ENCODE measurements at places on chromosomes 2 and 18.

- no peak for DNase-seq
These were observed 51.0 kb downstream of the MAP4K3 start for GRCh38 chr2:39386064-39386463.

DNA sequence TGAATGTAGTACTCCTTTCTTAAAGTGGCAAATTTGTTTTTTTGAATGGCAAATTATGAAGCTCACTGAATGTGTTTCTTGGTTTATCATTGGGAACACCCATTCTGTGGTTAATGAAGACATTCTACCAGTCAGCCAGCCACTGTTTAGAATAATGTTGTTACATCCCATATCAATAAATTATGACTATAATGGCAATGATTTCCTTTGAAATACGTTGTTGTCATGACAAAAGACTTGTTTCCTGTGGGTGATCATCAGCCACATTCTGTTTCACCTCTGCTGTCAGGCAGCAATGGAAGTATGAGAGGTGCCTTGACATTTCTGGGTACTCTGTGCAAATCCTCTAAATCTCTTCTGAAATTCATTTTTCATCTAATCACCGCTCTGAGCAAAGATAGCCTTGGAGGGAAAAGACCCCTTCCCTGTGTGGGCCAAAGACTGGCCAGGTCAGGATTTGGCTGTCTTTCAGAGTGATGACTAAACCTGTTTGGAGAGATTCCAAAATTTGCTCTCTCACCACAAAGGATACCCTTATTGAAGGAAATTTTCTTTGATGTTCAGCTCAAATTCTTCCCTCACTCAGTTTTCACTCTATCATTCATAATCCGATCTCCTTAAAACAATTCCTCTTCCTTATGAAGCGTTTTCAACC, 869.2 kb downstream of the BCL11A start:
- DNase-seq, result no peak

- no peak for DNase-seq
These were observed 55.2 kb downstream of the ANKRD12 start for GRCh38 chr18:9191658-9192256.

DNA sequence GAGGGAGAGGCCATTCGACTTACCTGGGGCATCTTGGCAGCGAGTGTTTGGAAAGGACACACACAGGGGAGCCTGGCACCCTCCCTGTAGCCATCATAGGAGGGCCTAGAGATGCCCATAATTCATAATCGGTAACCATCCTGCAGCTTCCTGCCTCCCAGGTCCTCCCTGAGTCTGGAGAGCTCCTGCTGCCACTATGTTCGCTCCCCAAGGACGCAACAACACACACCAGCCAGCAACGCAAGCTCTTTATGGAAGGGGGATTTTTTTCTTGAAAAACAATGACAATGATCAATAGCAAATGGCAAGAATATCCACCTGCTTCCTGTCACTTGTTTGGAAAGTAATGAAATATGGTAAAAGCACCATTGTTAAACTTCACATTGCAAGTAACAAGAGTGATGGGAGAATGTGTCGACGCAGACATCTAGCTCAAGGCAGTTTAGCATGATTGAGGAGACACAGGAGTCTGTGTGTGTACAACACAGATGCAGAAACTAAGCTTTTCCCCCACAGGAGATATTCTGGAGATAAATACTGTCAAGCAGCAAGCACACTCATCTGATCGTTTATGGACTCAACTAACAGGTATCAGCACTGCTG, 24.9 kb upstream of the CREG2 start:
- DNase-seq, result no peak

DNA sequence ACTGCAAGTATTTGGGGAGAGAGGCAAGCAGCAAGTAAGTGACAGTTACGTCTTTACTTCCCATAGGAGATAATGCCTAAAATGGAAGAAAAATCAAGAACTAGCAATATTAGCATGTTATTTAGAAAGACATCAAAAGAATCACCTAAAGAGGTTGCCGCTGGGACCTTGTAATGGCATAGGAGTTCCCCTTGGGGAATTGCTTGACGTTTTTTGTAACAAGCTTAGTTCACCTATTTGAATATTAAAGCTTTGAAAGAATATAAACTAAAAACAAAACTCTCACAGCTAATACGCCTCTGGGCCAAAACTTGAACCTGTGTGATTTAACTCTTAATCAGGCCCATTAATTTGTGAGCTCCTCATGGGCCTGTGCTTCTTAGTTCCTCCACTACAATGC, 89.0 kb downstream of the AAK1 start:
- DNase-seq, result no peak

- no peak for DNase-seq
These were observed 76.0 kb upstream of the ASB18 start for GRCh38 chr2:236340251-236340650.

DNA sequence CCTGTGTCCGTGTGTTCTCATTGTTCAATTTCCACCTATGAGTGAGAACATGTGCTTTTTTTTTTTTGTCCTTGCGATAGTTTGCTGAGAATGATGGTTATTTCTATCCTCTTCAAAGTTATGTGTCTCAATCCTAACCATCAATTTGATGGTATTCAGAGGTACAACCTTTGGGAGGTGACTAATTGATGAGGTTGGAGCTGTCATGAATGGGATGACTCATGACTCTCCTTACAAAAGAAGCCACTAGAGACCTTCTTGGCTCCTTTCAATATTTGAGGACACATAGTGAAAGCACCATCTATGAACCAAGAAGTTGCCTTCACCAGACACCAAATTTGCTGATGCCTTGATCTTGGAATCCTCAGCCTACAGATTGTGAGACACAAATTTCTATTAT, 677.1 kb upstream of the DDX18 start:
- no peak for DNase-seq

DNA sequence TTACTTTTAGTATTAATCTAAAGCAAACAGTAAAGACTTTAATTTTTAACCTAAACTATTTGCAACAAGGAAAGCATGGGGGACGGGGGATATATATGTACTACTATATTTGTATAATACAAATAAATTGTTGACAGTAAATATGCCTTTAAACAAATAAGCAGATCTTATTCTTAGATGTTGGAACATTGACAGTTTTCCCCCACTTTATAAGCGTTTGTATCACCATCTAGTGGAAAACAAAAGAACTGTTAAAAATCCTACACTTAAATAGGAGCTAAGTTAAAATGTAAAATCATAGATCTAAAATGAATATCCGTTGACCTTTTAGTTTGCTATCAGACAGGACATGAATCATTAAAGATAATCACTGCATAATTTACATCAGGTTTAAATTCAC, 50.0 kb downstream of the RBBP8 start:
- no peak for DNase-seq

DNA sequence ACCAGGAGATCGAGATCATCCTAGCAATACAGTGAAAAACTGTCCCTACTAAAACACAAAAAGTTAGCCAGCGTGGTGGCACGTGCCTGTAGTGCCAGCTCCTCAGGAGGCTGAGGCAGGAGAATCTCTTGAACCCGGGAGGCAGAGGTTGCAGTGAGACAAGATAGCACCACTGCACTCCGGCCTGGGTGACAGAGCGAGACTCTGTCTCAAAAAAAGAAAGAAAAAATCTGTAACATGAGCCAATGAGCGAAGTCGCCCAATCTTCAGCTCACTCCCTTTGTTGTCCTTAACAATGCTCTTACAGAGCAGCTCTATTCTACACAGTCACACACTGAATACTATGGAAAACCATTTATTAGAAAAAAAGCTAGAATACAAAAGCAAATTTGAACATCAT, 22.0 kb downstream of the FAM98A start:
- DNase-seq, result no peak

- DNase-seq, result peak; percentile 44
These were observed 3.4 kb downstream of the ZEB2 start for GRCh38 chr2:144516411-144516980.

DNA sequence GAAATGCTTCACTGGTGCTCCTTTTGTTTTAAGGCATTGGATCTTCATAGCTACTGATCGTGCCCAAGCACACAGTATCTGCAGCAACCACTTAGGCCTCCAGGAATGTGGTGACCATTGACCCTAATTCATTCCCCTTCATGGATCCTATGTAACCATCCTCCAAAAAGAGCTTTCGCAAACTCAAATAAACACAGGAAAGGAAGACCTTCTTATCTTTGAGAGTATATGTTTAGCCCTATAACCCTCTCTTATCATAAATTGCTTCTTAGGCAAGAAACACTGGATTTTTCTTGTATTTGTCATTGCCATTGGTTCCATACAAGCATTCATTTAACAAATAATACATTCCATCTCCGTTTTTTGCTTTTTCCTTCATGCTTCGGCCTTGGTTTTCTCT, 4.1 kb upstream of the TTR start:
- DNase-seq, result no peak

- no peak for DNase-seq
These were observed 178.1 kb upstream of the MMADHC start for GRCh38 chr2:149765636-149766035.

GRCh38 chr2:233413559-233414272, 59.4 kb downstream of the DGKD start:
- DNase-seq, result peak; percentile 83

DNA sequence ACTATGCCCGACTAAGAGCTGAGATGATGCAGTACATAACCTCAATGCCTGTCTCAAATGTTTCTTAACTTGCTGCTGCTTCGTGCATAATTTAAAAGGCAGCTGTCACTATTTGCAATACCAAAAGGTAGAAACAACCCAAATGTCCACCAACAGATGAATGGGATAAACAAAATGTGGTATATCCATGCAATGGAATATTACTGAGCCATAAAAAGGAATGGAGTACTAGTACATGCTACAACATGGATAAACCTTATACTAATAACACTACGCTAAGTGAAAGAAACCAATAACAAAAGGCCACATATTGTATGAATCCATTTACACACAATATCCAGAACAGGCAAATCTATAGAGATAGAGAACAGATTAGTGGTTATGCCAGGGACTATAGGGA, 13.0 kb upstream of the DGKD start:
- DNase-seq, result no peak

DNA sequence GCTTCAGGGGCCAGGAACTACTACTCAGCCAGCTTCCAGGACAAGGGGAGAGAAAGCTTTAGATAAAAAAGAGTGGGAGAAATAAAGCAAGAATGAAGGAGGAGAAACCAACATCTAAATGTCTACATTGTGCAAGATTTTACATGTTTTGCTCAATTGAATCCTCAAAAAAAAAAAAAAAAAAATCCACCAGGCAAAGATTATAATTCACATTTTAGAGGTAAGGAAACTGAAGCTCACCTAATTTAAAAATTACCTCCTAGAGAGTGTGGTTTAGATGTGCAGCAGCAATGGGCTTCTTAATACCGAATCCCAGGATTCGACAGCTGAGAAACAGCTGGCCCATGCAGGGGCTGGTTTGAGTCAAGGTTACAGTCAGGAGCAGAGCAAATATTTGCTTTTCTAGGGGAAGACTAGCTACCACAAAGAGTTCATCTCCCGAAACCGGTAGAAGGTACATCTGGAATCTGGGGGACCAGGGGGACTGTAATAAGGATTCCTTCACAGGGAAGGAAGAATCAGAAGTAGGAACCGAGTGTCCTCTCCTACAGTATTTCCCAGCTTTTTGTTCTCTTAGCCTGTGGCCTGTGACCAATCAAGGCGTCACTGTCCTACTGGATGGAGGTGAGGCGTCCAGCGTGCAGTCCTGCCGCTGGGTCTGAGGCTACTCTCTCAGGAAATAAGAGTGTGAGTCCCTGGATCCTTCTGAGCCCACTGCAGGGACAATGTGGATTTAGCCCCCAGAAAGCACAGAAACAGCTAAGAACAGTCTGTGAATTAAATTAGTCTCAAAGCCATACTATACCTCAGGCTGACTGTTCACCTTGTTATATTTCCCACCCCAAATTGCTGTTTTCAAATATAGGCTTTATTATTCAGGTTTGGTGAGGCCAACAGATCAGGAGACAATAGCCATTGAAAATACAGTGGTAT, 42.3 kb downstream of the IL1R2 start:
- DNase-seq, result no peak

DNA sequence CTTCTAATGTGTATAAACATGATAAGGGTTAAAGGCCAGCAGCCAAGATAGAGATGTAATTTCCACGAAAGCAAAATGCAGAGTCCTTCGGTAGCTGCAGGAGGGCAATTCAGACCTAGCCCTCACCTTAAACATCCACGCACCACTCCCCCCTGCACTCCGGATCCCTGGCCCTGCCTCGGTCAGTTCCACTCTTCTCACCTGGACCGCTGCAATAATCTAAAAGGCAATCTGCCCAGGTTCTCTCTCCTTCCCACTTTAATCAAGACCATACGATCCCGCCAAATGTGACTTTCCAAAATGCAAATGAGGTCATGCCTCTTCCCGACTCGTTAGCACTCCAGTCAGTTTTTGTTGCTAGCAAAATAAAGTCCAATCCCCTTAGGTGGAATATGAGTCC, 485.2 kb downstream of the EIPR1 start:
- no peak for DNase-seq

GRCh38 chr2:128313931-128314347, 4.7 kb downstream of the HS6ST1 start:
- DNase-seq, result peak; percentile 15

DNA sequence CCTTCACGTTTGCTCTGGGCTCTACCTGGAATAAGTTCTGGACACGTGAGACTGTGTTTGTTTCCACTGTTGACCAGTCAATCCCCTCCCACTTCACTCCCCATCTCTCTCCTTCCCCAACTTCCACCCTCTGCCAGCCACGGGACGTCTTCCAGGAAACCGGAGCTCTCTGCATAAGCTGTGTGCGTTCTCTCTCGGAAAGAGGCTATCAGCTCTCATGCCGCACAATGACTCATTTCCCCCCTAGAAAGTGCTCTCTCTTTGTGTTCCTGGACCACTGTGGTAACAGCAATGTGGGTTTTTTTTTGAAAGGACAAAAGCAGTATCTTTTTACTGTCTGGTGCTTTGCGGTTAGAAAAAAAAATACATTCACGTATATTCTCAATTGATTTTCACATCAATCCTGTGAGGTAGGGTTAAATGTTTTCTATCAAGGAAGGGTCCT, 10.2 kb downstream of the PROKR1 start:
- DNase-seq, result peak; percentile 80

DNA sequence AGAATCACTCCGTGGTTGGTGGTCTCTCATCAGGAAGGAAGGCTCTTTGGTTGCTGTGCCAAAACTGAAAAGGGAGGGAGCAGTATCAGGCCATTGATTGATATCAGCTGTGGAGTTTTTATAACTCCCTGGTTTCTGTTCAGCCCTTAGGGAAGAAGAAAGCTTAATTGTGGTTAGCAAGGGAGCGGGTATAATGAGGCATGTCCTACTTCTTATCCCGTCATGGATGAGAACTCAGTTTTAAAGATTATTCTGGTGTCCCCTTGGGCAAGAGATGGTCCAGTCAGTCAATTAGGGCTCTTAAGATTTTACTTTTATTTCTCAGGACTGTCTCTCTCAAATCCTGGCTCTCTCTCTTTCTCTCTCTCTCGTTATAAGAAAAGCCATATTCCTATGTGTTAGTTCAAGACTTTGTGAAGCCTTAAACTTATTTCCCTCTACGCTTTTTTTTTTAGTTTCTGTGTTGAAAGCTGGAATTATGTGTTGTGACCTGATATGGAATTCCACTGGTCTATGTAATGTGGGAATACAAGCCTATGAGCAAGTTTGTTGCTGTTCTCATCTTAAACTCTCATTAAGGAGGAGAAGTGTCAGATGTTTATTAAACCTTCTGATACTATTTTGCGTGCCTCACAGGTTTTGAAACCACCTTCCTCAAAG, 514.0 kb upstream of the CDH2 start:
- no peak for DNase-seq

GRCh38 chr2:63436488-63436887, 151.8 kb downstream of the WDPCP start:
- no peak for DNase-seq
